ENCODE measurements at places on chromosomes 2 and 18.

GRCh38 chr2:37529830-37530415, 141.5 kb downstream of the CDC42EP3 start:
- DNase-seq: no peak

GRCh38 chr2:189580241-189580651, 340 bp downstream of the SLC40A1 start:
- DNase-seq: peak; percentile 3

- peak; percentile 33 for DNase-seq
Observed at GRCh38 chr2:104853534-104854497, at the start of gene POU3F3. POU3F3 (plus strand) TSS chr2:104854115; CDS start chr2:104855511, 1,396 bp downstream.

GRCh38 chr2:38107738-38108410, 31.9 kb upstream of the CYP1B1 start:
- DNase-seq: no peak

DNA sequence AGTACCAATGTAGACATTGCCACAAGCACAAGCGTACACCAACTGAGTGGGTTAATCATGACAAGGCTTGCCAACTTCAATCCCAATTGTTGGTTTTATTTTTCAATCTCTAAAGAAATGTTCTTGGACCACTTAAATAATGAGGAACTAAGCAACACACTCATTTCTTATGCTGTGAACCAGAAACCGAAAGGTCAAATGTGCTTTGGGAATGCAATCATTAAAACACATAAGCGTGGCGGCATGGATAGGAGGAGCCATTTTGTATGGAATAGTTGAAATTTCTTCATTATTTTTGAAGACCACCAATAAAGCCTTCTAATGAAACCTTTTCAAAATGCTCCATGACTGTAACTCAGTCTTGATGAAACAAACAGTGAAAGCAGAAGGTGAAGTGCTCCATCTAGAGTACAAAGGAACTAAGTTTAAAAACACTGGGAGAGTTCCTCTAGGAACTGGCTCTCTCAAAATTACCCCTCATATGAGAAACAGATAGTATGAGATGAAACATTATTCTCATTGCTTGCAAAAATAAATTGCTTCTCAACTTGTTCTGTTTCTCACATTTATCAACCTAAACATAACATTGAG, 113.2 kb upstream of the CHST9 start:
- DNase-seq: no peak

All from stimulated activated CD8-positive, alpha-beta memory T cell treated with anti-CD3 and anti-CD28 coated beads, Interleukin-7, amount 100 ng/mL, for 4 hours (primary cell).